NCI-H69 (cell line): ENCODE measurements at places on chromosomes 1 and 21.

GRCh38 chr1:26155370-26156284, 3.3 kb upstream of the FAM110D start:
- no peak for DNase-seq

GRCh38 chr1:184792450-184792969, 37.9 kb upstream of the EDEM3 start:
- peak; percentile 79 for DNase-seq

GRCh38 chr21:44424608-44425306, 30.6 kb upstream of the LRRC3 start:
- DNase-seq: no peak

- DNase-seq: no peak
These were observed 28.8 kb downstream of the PLEKHO1 start for GRCh38 chr1:150178548-150178947.

- DNase-seq: peak; percentile 13
These were observed 210.9 kb upstream of the GALNT2 start for GRCh38 chr1:229856009-229856650.

- DNase-seq: no peak
These were observed 136.2 kb upstream of the RUNX3 start for GRCh38 chr1:25066256-25066655.

DNA sequence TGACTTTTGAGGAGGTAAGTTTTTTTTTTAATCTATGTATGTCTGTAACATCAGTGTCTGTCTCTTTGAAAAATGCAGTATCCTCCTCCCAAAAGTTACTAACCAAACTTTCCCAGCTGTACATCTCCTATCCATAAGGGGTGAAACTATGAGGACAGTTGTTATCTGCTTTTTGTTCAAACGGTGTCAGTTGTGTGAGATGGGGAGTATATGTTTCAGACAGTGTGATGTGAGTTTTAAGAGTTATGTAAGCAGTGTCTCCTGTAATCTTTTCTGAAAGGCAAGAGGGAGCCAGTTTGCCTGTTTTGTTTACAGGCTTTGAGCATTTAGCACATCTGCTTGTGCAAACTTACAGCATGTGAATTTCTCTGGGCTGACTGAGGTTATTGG, 34.8 kb upstream of the CACYBP start:
- DNase-seq: no peak

GRCh38 chr1:60262701-60263100, 189.1 kb upstream of the C1orf87 start:
- no peak for DNase-seq
